ENCODE measurements at places on chromosomes 3 and 15. TPM values are rescaled to one million over a fixed set of nuclear protein-coding genes. Genes with fewer than 3 reads are reported as not detected.
A peak's percentile ranks its signal among the peaks of the same experiment; 100 is the strongest.

DNA sequence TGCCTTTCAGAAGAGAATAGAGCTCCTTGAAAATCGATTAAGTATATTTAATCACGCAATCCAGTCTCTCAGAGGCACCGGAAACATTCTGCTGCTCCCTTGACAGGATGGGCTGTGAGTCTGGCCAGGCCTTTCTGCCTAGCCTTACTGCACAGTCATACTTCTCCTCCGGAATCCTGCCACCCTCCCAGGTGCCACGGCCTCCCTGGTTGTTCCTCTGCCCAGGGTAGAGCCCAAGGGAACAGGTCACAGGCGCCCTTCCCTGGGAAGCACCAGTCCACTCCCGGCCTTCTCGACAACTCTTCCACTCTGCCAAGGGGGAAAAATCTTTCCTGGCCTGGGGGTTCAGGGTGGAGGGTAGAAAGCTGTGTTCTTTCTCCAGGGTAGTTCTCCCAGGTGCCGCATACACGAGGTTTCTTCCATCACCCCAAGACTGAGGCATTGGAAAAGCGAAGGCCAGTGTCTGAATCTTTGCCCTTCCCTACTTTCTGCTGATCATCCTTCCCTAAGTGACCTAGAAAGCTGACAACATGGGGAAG is 17.4 kb upstream of the SYNM start:
- no peak for DNase-seq

IQCH gene
- 0.14 TPM for total RNA-seq

TMEM44 gene
- 11.5 TPM for total RNA-seq

- DNase-seq, result no peak
These were observed 64.3 kb downstream of the MINDY4B start for GRCh38 chr3:150840802-150841515.

DNA sequence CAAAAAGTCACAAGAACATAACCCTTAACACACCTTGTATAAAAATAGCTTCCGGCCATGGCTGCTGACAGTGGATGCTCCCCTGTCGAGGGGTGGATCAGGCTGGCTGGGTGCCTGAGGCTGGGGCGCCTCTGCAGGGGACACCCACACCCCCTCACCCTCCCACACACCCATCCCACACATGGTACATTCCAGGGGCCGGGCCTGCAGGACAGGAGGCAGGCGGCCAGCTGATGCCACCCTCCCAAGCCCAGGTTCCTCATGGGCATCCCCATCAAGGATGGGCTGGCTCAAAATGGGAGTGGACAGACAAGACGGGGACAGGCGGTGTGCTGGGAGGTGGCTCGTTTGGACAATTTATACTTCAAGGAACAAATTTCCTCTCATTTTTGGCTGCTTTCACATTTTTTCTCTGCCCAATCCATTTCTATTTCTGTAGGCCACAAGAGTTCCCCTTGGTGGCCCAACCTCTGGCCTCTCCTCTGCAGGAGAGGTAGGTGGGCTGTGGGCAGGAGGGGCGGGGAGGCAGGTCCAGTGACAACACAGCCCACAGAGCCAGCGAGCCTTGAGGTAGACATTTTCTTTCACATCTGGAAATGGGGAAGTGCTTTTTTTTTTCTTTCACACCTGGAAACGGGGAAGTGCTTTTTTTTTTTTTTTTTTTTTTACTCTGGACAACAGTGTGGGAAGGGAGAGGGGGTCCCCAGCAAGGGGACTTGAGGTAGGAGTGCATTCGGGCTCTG is 23.3 kb downstream of the RNU5B-1 start:
- no peak for DNase-seq

GRCh38 chr3:14588425-14589112 is 48.4 kb upstream of the GRIP2 start:
- no peak for DNase-seq

- no peak for DNase-seq
These were observed 1.8 kb downstream of the FETUB start for GRCh38 chr3:186642014-186642413.

DNA sequence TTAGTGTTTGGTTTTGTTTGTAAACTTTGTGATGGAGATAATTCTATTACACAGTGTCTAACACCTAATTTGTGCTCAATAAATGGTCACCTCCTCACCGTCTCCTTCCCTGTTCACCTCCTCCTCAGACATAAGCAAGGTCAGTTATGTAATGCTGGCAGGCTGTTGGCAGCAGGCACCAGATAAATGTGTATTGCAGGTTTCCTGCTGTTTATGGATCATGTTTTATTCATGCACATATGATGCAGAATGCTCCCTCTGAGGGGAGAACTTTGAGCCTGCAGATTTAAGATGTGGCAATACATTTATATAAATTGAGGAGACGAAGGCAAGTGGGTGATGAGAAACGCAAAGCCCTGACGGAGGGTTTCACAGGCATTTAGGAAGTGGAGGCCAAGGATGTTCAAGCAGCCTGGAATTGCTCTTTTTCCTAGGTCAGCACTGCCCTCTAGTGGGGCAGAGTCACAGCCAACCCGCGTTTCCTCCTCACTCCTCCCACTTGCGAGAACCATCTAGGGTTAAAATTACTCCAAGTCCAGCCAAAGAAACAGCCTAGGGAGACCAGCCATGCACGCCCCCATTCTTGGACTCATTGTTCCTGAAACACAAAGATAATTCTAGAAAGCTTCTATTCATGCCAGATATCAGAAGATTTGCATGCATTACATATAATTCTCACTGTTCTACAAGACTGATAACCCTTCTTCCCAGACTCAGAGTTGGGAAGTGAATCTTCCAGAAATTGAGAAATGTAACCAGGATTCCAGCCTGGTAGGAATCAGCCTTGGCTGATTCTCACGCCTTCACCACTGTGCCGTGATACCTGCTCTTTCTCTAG is 228.7 kb downstream of the SLCO3A1 start:
- DNase-seq, result no peak

CASR gene
- total RNA-seq, result not detected

- no peak for DNase-seq
These were observed 68.5 kb downstream of the FMN1 start for GRCh38 chr15:33125894-33126537.

ZPLD1 gene
- not detected for total RNA-seq

GRCh38 chr15:86541540-86541939 is 461.9 kb downstream of the AGBL1 start:
- DNase-seq, result no peak

- no peak for DNase-seq
These were observed 459.2 kb upstream of the ARRDC4 start for GRCh38 chr15:97501291-97501690.

DNA sequence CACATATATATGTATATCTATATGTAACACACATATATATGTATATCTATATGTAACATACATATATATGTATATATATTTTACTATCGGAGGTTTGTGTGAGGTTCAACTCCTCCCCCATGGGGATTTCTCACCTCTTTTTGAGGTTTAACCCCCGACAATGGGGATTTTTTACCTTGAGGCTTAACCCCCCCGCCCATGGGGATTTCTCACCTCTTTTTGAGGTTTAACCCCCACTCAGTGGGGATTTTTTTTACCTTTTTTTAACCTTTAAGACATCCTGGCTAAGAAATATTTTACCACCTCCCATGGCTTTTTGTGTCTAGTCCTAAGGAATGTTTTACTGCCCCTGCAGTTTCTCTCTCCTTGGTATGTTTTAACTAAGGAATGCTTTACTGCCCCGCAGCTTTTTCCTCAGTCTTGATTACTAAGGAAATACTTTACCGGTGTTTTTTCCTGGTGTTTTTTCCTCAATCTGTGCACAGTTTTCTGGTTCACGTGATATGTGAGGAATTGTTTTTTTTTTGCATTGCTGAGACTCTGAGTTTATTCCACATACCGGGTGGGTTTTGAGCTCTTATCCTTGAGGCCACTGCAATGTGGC is 185.2 kb downstream of the KLF13 start:
- no peak for DNase-seq

GRCh38 chr3:138947495-138948121 is 591 bp downstream of the FOXL2NB start:
- no peak for DNase-seq

DNA sequence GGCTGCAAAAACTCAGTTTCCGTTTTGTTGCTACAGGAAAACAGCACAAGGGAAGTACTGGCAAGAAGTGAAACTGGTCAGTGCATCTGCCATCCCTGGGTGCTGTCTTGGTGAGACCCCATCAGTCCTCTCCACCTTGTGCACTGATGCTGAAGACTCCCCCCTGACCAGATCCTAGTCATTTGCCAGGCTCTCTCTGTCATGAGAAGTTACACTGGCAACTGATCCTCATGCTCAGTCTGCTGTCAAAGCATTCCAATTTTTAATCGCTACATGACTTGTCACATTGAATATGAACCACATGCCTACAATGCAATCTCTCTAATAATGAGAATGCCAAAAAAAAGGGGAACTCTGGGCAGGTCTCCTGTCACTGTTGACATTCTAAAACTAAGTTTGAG is 296.5 kb downstream of the ZIC1 start:
- no peak for DNase-seq

GRCh38 chr3:112793326-112794081 is 53.2 kb downstream of the CD200R1L start:
- no peak for DNase-seq

DNA sequence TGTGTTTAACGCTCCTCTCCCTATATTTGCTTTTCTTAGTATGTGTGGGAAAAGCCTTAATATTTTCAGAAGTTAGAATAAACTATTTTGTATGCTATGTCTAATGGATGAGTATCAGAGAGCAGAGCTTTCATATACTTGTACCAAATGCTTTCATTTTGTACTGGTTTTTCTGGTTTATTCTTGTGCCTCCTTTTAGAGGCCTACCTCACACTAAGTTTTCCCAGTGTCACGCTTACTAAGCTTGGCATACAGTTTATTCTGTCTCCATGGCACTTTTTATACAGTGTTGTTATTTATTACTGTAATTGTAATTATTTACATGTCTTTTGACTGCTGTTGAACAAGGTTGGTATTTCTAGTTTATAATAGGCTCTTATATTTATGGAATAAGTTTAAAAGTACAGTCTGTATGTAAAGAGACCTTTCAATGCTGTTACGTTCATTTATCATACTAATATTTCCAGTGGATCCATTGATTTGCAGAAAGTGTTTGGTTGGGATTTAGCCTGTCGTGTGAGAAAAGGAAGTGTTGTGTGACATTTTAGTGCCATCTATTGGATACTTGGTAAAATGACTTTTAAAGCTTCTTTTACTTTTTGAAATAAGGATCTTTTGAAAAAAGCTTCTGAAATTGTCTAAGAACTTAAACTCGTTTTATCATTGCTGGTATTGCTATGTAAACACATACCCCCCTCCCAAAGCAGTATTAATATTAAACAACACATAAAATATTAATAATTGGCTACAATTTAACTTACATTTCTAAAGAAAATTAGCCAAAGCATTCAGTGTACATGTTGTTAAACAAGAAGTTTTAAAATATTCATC is 5.2 kb upstream of the EBLN2 start:
- DNase-seq, result no peak

GRCh38 chr3:187739561-187740332 is 5.5 kb downstream of the BCL6 start:
- peak; percentile 63 for DNase-seq

GRCh38 chr3:65030847-65031463 is 343.2 kb upstream of the ADAMTS9 start:
- no peak for DNase-seq

PROK2 gene
- total RNA-seq, result 0.71 TPM

- no peak for DNase-seq
These were observed 33.1 kb downstream of the DZIP1L start for GRCh38 chr3:138082085-138082991.

DNAH12 gene
- 0.95 TPM for total RNA-seq

GRCh38 chr15:92937901-92938300 is 37.8 kb downstream of the CHD2 start:
- no peak for DNase-seq

NMB gene
- total RNA-seq, result 8.0 TPM
